ENCODE measurements at places on chromosomes 6 and 20.

- no peak for DNase-seq
These were observed 563.0 kb upstream of the AGPAT4 start for GRCh38 chr6:161836643-161837448.

DNA sequence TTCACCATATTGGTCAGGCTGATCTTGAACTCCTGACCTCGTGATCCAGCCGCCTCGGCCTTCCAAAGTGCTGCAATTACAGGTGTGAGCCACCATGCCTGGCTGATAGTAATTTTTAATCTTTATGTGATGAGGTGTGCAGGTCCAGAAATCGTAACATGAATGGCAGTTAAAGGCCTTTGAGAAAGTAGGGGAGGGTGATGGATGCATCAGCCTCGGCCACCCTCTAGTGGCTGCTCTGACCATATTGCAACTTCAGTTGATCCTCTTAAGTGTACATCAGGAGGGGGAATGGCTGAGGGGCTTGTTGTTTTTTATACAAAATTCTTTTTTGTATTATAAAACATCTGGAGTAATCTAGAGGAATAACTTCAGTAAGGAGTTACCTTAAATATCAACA is 193.0 kb downstream of the ZFAND3 start:
- DNase-seq, result peak; percentile 2

GRCh38 chr6:133203344-133203697 is 37.8 kb upstream of the EYA4 start:
- DNase-seq, result no peak

DNA sequence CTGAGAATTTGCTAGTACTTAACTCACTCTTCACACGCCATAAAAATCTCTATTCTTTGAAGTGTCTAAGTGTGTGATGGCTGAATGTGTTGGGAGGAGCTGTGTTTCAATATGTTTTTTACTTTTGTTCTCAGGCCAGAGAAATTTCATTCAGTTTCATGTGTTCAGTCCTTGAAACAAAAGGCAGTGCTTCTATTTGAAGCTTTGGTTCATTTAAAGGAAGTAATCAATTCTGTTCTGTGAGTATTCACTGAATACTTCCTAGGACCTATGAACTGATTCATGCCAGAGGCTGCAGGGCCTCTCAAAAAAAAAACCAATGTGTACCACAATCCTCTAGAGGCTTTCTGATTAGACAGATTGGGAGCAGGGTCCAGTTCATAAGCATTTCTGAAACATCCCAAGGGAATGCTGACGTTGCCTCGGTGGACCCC is 12.4 kb upstream of the F13A1 start:
- no peak for DNase-seq

DNA sequence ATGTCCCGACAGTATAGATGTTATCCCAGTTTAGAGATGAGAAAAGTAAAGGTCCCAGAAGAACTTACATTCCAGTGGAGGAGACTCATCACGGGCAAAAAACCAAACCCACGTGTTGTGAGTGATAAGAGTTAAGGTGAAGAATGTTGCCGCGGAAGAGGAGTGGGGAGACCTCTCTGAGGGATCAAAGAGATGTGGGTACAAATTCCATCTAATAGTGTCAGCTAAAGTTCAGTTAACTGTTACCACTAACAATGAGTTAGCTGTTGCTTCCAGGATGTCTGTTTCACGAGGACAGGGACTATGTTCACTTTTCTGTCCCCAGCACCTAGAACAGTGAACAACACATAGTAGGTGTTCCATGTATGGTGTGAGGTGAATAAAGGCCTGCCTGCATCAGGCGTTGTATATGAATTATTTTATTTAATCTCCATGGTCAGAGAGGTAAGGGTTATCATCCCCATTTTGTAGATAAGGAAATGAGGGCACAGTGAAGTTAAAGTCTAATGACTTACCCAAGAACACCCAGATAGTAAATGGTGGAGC is 39.8 kb upstream of the RSPO4 start:
- DNase-seq, result no peak

DNA sequence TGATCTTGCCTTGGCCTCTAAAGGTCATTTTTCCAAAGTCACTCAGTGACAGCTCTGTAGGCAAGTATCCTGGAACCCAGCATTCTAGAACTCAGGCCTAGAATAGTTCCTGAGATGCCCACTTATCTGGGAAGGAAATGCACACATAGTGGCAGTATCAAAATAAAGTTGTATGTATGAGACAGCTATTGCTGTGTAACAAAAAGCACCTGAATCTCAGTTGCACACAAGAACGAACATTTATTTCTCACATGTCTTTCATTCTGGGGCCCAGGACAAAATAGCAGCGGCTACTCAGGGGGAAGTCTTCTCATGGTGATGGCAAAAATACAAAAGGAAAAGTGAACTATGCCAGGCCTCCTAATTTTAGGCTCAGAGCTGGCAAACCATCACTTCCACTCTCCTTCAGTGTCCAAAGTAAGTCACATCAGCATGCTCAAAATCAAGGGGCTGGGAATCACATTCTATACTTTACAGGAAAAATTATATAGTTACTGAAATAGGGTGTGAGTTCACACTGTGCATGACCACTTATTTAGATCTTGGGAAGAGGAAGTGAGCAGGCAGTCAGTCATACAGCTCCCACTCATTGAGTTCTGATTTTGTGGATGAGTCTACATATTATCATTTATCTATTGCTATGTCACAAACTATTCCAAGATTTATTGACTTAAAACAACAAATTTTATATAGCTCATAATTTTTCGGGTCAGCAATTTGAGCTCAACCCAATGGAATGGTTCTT is 133.7 kb upstream of the RIN2 start:
- no peak for DNase-seq

GRCh38 chr6:116352515-116353471 is 18.0 kb upstream of the DSE start:
- DNase-seq, result no peak

DNA sequence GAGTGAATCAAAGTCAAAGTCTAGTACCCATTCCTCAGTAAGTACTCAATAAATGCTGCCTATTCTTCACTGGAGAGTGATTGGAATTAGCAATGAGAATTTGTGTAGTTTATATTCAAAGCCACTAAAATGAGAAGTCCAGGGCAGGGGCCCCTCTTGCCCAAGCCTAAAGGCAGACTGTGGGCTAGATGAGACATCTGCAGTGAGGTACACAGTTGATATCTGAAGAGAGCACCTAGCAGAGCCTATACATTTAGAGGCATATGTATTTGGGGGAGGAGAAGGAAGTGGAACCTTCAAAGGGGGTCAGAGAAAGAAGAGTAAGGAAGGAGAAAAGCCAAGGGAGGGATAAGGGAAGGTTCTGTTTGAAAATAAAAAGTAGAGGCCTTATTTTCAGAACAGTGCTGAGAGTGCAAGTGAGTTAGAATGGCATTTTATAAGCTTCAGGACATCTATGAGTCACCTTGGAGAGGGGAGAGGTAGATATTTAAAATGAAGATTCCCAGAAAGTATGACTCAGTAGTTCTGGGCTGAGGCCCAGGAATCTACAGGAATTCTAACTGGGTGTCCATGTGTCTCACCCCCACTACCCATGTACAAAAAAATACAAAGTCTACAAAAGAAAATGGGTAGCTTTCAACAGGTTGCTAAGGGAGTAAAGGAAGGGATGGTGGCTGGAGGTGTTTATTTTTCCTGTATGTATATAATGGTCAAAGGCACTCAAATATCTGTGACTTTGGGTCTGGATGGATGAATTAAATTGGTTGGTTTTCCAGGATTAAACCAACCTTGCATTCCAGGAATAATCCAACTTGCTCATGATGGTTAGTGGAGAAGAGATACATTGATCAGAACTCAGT is 135.1 kb downstream of the ZFP64 start:
- no peak for DNase-seq

DNA sequence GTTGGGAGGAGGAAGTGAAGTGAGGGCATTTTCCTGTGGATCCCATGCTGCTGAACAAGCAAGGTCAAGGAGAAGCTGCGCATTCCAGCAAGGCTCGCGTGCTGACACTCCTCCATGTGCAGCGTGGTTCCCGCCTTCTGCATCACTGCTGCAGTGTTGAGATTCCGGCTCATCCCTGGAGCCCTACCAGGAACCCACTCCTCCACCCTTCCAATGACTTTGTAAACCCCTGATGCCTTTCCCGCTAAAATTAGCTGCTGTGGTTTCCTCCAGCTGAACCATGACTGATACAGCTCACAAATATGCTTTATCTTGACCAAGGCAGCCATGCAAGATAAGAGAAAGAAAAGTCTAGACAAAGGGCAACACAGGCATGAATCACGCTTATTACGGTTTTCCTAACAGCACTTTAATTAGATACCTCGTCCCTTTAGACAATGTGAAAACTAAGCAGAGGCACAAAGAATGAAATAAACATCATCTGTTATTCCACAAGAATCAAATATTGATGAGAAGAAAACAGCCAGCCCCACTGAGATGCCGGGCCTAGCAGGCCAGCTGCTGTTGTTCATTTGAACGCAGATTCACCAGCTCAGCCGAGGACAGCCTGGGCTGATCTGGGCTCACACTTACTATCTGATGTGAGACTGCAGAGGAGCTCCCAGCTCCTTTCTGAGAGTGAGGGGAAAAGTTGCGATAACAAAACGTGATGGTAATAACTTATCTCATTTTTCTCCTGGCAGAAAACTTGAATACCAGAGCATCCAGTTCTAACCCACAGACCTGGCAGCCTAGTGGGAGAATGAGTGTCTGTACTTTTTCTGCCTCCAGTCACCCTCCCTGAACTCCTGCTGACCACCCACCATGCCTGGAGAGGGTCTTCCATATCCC is 14.2 kb upstream of the BNIP5 start:
- no peak for DNase-seq

DNA sequence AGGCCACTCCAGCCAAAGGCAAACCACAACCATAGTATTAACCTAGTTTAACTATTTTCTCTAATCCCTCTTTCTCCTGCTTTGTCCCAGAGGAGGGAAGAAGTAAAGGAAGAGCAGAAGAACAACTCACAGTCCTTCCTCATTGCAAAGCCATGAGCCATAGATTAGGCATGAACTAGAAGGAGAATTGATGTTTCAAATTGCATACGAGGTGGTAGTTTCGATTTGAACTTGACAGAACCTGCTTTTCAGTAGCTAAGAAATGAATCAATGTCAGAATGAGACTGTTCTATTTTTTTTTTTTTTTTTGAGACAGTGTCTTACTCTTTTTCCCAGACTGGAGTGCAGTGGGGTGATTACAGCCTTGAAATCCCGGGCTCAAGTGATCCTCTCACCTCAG is 48.3 kb downstream of the PROKR2 start:
- DNase-seq, result no peak

- no peak for DNase-seq
These were observed 66.2 kb downstream of the SLC22A23 start for GRCh38 chr6:3390698-3391097.

DNA sequence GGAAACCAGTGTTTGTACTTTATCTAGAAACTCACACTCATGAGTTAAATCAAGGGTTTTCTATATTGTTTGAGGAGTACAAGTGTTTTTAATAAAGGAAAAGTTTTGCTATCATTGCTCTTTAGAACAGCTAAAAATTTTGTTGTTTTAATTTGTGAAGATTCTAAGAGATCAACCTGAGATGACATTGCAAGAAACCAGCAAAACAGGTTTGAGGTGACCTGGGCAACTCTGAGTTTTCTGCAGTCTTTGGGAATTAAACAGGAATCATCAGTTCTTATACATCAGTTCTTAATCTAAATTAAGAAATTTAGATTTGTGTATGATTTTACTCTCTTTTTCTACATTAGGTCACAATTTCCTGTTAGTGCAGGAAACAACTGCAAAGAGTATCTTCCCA is 114.5 kb downstream of the JAG1 start:
- no peak for DNase-seq

- DNase-seq, result no peak
These were observed 818 bp upstream of the MDGA1 start for GRCh38 chr6:37698264-37699137.

DNA sequence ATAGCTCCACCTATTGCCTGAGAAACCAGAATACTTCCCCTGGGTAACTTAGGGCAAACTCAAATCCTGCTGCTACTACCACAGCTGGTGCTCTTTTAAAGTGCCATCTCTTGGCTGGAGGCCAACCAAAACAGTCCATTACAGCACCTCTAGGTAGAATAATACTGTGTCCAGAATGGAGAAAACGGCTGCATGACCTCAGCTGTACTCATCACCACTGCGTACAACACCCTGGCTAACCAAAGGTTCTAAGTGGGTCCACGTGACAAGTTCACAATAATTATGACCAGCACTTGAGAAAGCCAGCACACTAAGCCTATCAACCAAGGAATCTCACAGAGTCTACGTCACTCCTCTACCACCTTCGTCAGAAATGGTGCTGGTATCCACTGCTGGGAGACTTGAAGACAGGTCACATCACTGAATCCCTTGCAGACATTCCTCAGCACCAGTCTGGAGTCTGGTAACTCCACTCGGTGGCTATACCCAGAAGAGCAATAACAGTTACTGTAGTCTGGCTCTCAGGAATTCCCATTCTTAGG is 40.9 kb upstream of the PKIB start:
- no peak for DNase-seq

- no peak for DNase-seq
These were observed 1.1 kb upstream of the ZNF512B start for GRCh38 chr20:63970714-63971431.

DNA sequence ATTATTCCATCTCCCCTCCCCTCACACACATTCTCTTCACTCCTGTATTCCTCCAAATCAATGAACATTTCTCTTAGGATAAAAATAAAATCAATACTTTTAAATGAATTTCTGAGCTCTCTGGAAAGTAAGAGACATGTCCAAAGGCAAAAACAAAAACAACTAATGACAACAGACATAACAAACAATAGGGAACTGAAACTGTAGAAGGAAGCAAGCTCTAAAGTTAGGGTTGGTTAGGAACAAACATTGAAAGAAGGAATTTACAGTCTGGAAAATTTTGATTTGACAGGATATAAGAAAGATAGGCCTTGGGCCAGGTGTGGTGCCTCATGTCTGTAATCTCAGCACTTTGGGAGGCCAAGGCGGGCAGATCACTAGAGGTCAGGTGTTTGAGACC is 17.5 kb upstream of the MYCT1 start:
- no peak for DNase-seq

DNA sequence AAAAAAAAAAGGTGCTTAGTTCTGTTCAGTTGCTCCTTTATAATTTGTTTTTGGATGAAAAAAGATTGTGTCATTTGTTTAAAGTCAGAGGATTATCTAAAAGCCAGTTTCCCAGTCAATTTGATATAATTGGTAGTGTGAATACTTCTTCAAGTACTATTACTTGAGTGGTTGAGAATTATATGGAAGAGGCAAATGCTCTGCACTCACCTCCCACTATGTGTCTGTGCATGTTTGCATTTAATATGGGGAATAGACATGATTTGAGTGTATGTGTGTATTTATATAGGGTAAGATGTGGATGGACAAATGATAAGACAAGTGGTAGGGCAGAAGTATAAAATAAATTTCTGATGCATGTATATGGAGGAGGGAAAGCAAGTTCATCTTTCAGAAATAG is 15.8 kb downstream of the GJA1 start:
- no peak for DNase-seq

DNA sequence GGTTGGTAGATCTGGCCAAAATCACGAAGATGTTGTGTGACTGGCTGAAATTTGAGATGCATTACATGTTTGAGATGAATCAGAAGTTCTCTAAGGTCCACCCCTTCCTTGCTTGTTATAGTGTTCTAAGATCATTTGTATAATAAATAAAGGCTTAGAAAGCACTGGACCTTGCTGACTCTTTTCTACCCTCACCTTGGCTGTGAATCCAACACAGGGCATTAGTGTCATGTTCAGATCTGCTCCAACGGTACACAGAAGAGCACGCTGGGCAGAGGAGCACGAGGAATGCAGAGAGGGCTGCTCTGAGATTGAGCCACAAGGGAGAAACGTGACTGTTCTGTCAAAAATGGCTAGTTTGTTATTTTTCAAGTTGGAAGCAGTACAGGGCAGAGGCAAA is 169.5 kb upstream of the HDAC2 start:
- DNase-seq, result no peak

GRCh38 chr6:99216959-99217358 is 132.5 kb downstream of the FAXC start:
- DNase-seq, result no peak

Measured in stimulated activated CD8-positive, alpha-beta memory T cell treated with anti-CD3 and anti-CD28 coated beads, Interleukin-15, amount 100 ng/mL, for 48 hours (primary cell).